Stomach (tissue), 19 donors: ENCODE measurements at places on chromosomes 7 and 10. TPM values are rescaled to one million over a fixed set of nuclear protein-coding genes. Genes with fewer than 3 reads are reported as not detected.

The AOC1 gene
- not detected for total RNA-seq

The SPDYE16 gene
- not detected for total RNA-seq

The SMKR1 gene
- total RNA-seq = not detected

The MLLT10 gene
- 57.4 TPM for total RNA-seq

The TET1 gene
- 9.9 TPM for total RNA-seq

The PRR15 gene
- 9.9 TPM for total RNA-seq

The C7orf33 gene
- total RNA-seq = not detected

The EIF4EBP2 gene
- total RNA-seq = 24.0 TPM

The LRRC4 gene
- 61.8 TPM for total RNA-seq

The ZSWIM8 gene
- total RNA-seq = 101 TPM
